Activated T-helper 1 cell treated with Interleukin-2 at 50 U/mL for 16 hours (primary cell): ENCODE measurements at places on chromosomes 7 and 10.

DNA sequence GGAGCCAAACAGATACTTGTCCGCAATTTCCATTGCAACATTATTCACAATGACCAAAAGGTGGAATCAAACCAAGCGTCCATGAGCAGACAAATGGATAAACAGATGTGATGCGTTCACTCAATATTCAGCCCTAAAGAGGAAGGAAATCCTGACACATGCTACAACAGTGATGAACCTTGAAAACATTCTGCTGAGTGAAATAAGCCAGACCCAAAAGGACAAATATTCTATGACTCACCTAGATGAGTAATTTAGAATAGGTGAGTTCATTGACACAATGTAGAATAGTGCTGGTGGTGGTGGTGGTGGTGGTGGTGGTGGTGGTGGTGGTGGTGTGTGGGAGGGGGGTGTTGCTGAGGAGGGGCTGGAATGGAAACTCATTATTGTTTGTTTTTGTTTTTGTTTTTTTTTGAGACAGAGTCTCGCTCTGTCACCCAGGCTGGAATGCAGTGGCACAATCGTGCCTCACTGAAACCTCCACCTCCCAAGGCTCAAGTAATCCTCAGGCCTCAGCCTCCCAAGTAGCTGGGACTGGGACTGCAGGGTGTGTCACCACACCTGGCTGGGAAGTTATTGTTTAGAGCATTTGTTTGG is 28.6 kb downstream of the SMKR1 start:
- no peak for DNase-seq

DNA sequence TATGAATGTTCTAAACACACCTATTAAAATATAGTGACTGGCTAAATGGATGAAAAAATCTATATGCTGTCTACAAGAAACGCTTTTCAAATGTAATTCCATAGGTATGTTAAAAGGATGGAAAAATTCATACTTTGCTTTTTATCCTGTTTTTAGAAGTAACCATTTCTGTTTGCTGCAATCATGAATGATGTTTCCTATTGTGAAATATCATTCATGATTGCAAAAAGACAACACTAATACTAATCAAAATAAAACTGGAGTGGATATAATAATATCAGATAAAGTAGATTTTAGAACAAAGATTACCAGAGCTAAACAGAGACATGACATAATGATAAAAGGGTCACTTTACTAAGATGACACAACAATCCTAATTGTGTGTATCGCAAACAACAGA is 138.2 kb downstream of the FANK1 start:
- DNase-seq, result no peak

DNA sequence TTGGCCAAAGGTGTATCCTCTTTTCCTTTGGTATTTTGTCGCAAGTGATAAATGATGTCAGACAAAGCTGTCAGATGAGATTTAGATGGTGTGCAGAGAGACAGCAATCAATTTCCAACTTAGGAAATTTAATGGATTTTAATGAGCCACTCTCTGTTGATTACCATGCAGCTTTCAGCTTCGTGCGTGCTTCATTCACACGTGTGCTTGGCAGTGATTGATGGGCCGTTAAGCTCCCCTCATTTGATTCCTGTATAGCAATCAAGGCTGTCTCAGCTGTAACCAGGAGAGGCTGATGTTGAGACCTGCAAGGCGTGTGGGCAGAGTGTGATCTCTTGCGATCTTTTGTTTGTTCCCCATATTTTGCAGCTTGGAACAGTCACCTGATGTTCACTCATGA is 439.6 kb downstream of the CALN1 start:
- no peak for DNase-seq

DNA sequence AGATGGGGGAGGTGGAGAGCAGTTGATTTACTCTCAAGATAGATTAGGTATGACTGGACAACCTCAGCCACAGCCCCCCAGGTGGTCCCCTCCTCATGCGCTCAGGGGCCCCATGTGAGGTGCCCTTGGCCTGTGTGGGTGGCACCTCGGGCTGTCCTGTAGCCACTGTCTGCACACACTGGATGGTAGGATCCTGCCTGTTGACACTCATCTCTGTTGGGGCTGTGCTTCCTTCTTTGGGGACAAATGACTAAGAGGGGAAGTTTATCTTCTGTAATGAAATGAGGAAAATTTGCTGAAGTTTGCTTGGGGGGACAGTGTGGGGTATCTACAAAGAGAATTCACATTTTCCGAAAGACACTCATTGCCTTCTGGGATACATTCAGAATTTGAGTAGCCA is 53.6 kb upstream of the ANTXRL start:
- no peak for DNase-seq

GRCh38 chr10:49627644-49628247 is 13.9 kb downstream of the CHAT start:
- DNase-seq, result no peak

DNA sequence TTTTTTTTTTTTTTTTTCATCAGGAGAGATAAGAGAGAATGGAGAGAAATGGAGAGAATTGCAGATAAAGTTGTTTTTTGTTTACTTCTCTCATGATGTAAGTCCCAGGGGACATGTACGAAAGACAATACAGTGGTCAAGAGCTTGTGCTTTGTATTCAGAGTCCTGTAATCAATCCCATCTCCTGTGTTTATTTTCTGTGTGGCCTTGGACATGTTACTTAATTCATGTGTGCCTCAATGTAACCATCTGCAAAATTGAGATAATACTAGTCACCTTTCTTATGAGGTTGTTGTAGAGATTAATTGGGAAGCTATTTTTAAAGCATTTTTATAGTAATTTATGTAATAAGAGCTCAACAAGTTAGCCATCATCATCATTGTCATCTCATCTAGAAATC is 117.5 kb downstream of the CDK14 start:
- DNase-seq, result no peak

GRCh38 chr7:96075510-96076349 is 246.2 kb downstream of the SLC25A13 start:
- peak; percentile 11 for DNase-seq

DNA sequence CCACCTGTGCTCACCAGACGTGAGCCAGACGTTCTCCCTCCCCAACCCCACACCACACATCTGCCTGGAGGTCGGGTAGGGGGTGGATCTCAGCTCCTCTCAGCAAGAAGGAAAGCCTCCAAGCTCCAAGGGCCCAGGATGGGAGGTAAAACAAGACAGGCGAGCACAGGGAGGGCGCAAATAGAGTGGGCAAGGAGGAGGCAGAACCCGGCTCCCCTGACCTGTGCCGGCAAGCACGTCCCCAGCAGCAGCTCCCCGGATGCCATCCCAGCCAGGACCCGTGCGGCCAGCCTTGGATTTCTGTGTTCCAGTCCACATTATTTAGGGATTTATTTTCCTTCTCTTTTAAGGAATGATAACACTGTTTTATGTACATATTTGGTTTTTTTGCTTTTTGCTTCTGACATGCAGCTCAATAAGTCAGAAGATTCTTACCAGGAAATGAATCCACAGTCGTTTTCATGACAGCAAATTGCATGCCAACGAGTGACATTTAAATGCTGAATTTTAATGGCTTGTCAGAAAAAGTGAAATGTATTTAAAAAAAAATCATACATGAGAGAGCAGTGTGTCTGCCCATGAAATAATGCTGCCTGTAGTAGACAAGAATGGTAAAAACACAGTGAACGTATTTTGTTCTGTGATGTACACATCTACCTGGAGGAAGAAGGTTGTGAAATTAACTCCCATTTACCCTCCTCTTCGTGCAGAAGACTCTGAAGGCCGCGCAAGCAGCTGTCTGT is 276.5 kb downstream of the PTPRN2 start:
- no peak for DNase-seq

- no peak for DNase-seq
Observed at GRCh38 chr7:44964384-44964830, 14.4 kb downstream of the MYO1G start.

- no peak for DNase-seq
Observed at GRCh38 chr7:133911724-133912123, 215.4 kb upstream of the LRGUK start.

DNA sequence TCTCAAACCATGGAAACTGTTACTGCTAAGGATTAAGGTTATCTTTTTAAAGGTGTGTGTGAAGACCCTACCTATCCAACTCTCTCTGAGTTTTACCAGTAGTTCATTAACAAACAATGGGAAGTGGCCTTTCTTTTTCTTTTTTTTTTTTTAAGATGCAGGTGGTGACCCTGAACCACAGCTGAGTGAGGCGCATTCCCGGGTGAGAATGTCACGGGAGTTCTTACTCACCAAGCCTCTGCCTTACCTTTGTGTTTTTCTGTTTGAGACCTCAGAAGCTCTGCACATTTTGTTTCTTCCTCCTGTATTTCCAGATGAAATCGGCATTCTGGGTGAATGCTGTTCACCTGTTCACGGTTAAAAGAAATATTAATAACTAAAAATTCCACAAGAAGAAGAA is 2.5 kb downstream of the VIPR2 start:
- no peak for DNase-seq

DNA sequence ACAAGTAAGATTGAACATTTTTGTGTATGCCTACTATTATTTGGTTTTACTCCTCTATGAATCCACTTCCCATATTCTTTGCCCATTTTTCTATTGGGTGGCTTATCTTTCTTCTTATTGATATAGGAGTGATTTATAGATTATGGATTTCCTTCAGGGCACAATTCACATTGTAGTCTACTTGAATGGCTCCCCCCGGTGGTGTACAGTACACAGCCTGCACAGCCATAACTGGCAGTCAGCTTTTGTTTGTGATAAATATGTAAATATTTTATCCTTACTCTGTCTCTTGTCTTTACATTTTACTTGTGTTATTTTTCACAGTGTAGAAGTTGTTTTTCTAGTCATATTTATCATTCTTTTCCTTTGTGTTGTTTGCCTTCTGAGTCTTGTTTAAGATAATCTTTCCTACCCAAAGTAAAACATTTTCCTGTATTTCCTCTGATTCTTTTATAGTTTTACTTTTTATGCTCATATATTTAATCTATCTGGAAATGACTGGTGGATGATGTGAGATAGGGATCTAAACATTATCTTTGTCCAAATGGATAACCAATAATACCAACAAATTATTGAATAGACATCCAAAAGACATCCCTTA is 23.9 kb upstream of the CALD1 start:
- DNase-seq, result no peak

DNA sequence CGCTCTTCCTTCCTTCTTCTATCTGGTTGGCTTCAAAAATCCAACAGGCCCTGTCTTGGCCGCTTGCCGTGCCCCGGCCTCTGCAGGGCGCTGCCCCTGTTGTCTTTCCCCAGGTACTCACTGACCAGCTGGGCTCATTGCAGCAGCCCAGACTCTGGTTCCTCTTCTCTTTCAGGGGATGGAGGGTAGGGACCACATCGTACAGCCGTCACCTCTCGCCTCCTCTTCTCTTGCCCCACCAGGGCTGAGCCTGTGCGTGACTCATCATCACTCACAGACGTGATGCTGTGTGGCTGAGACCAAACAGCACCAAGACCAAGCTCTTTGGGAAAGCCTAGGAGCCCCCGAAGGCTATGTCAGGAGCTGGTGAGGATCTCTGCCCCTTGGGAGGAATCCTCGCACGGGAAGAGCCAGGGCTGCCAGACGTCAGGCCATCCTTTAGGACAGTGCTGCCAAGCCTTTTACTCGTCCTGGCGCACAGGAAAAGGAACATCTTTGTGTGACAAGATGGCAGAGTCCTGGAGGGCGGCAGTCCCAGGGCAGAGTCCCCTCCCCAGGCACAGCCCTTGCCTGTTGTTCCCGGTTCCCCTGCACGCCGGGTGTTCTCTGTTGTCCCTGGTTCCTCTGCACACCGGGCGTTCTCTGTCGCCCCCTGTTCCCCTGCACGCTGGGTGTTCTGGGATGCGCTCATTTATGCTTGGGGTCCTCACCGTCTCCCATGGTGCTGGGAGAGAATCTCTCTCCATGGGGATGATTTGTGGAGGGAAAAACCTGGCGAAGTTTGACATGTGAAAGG is 188.5 kb upstream of the SHH start:
- DNase-seq, result no peak

DNA sequence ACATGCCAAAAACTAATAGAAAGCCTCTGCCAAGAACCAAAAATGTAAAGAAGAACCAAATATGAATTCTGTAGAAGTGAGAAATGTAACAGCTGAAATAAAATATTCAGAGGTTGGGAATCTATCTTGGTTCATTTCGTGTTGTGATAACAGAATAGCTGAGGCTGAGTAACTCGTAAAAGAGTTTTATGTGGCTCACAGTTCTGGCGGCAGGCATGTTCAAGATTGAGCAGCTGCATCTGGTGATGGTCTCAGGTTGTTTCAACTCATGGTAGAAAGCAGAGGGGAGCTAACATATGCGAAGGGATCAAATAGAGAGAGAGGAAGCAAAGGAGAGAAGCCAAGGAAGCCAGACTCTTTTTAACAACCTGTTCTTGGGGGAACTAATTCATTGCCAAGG is 717.2 kb downstream of the TNS3 start:
- no peak for DNase-seq

- DNase-seq, result no peak
Observed at GRCh38 chr10:86200269-86200668, 166.3 kb downstream of the GRID1 start.

DNA sequence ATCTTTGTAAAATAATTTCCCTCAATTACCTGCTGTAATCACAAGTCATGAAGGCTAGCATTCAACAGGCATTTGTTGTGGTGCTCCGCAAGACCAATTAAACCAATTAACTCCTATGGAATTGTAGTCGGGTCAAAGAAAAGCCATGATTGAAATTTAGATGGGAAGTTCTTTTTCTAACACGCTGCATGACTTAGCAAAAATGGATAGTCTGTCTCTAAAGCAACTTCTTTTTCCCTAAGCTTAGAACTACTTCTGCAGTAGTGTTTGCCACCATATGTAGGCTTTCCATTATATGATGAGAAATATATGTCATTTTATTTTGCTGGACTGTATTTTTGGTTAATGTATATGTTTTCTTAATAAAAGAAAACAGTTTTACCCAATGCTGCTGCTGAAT is 119.1 kb downstream of the TSPAN12 start:
- no peak for DNase-seq

- no peak for DNase-seq
Observed at GRCh38 chr7:28155964-28156363, 24.6 kb downstream of the JAZF1 start.

GRCh38 chr7:87609916-87610315 is 9.2 kb upstream of the ABCB1 start:
- DNase-seq, result no peak

DNA sequence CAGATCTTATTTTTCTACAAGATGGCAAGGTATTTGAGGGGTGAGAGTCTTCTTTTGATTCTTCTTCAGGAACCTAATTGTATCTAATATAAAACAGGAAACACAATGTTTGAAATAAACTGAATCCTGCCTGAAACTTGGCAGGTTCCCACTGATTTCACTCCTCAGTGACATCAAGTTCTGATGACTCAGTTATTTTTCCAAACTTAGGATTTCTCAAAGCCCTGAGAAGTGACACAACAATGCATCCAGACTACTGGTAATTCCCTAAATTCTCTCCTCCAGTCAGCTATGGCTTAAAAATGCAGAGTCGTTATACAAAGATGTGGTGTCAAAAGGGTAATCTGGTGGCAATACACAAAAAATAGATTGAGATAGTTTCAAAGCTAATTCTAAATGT is 80.9 kb downstream of the ABLIM1 start:
- DNase-seq, result no peak

DNA sequence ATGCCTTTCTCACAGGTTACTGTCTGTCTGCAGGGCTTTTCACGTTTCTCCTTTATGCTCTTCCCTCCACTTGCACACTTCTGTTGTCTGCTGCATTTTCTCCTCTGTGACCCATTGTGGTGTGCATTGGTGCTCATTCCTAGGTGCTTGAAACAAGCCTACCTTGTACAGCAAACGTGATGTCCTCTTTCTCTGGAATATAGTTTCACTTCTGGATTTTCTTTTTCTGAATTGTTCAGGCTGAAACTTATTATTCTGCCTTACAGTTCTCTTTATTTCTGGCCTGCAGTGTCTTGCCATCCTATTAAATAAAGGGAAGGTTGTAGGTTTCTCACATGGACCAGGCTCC is 128.8 kb upstream of the SAMD8 start:
- no peak for DNase-seq

GRCh38 chr10:58593008-58593407 is 80.3 kb downstream of the BICC1 start:
- DNase-seq, result no peak
